Forelimb muscle (tissue), 1 donor: ENCODE measurements at places on chromosomes 12 and 14. TPM values are rescaled to one million over a fixed set of nuclear protein-coding genes. Genes with fewer than 3 reads are reported as not detected.

GRCh38 chr12:38956337-38956736, 50.9 kb upstream of the CPNE8 start:
- no peak for DNase-seq

DNA sequence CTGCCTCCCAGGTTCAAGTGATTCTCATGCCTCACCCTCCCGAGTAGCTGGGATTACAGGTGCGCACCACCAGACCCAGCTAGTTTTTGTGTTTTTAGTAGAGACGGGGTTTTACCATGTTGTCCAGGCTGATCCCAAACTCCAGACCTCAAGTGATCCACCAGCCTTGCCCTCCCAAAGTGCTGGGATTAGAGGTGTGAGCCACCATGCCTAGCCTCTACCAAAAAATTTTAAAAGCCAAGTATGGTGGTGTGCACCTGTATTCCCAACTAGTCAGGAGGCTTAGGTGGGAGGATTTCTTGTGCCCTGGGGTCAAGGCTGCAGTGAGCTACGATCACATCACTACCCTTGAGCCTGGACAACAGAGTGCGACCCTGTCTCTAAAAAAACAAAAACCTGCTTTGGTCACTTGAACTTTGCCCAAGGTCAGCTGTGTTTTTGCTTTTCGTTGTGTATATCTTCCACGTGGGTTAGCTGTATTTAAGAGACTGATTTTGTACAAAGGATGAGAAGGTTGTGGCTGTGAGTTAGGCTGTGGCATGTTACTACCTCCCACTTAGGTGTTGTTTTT, 12.7 kb downstream of the C12orf76 start:
- DNase-seq: no peak

- no peak for DNase-seq
Measured at GRCh38 chr14:59657769-59658168, 81.2 kb upstream of the CCDC175 start.

DNA sequence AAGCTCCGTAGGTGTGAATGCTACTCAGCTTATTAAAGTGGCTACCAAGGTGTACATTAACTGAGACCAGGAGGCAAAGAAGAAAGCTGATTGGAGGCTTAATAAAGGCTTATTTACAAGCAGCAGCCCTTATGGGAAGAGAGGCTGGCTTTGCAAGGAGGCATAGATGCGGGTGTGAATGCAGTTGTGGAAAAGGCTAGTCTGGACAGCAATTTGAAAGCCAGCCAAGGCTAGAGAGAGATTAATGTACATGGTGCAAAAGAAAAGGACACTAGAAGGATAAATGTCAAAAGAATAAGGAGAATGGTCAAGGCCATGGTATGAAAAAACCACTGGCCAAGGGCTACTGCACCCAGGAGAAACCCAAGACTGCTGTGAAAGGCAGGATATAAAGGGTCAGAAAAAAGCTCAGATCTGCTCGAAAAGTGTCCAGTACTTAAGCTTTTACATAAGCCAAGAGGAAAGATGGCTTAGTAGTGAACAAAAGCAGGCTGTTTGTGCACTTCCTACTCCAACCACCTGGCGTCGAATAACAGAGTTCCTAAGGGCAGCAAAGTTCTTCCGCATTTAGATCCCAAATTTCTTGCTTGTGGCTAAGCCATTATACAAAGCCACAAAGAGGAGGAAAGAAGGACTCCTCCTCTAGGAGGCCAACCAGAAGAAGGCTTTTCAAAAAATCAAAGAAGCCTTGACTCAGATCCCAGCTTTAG, 24.0 kb downstream of the KLRK1 start:
- no peak for DNase-seq

- DNase-seq: no peak
Measured at GRCh38 chr12:89208661-89209096, 143.6 kb downstream of the DUSP6 start.

DNA sequence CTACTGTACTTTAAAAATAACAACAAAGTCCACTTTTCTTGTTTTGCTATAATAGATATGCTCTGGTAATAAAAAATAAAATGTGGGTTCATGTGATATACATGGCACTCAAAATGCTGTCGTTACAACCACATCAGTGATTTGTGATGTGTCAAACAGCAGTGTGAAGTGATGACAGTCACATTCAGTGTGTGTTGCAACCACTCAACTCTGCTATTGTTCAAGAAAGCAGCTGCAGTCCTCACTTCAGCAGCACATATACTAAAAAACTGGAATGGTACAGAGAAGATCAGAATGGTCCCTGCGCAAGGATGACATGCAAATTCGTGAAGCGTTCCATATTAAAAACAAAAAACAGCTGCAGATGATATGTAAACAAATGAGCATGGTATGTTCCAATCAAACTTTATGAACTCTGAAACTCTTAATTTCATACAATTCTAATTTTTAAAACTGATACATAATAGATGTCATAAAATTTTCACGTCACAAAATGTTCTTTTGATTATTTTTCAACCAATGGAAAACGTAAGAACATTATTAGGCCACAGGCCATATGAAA, 6.7 kb downstream of the TRMT5 start:
- no peak for DNase-seq

DNA sequence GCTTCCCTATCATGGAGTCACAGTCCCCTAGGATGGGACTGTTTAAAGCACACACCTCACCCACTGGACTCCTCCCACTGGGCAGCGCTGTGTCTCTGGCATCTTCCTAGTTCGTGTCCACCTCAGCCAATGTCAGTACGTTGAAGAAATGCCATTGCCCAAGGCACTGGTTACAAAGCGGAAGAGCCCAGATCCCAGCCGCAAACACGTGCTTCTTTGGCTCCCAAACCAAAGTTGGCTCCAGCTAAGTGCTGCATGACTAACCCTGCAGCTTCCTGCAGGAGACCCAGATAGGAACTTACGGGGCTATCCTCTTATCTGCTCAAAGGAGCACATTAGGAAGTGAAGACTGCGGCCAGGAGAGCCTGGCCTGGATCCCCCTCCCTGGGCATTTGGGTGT, 9.3 kb downstream of the SYNE3 start:
- DNase-seq: no peak

ZDHHC22 gene
- 0.87 TPM for polyA plus RNA-seq

KITLG gene
- polyA plus RNA-seq: 10.7 TPM

KRT72 gene
- polyA plus RNA-seq: 0.08 TPM

KLRF2 gene
- polyA plus RNA-seq: not detected

DEGS2 gene
- 1.1 TPM for polyA plus RNA-seq
